ENCODE measurements at places on chromosomes 2 and 18.

GRCh38 chr2:109417701-109418335, 195.9 kb downstream of the SEPTIN10 start:
- DNase-seq: no peak

- DNase-seq: no peak
Measured at GRCh38 chr2:9285921-9286320, 79.3 kb downstream of the ASAP2 start.

DNA sequence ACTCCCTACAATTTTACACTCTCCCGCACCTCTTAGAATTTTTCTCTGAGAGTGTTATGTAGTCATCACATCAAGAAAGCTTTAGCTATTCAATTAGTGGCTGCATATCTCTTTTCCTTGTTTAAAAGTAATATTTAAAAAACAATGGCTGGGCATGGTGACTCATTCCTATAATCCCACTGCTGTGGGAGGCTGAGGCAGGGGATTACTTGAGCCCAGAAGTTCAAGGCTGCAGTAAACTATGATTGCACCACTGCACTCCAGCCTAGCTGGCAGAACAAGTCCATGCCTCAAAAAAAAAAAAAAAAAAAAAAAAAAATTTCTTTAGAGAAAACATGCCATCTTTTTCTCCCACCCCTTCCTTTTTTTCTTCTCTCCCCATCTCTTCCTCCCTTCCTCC, 44.3 kb downstream of the AQP4 start:
- no peak for DNase-seq

DNA sequence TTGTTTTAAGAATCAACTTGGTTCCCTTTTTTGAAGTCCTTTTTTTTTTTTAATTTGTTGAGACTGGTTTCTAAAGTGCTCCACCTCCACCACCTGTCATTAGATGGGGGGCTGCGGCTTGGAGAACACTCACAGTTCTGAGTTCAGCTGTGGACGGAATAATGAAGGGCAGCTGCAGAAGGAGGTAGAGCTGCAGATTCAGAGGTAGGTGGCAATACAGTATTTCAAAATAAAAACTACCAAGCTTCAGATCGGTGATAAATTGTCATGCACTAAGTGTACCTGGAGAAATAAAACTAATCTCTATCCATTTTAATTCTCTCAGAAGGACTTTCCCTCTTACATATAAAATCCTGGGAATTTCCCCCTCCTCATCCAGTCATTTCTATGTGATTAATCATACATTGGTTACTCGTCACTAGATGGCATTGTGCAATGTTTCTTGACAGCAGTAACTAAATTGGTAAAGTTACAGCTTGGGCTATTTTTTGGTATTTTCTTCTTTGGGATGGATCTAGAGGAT, 81.1 kb upstream of the SLC39A10 start:
- peak; percentile 73 for DNase-seq

- no peak for DNase-seq
Measured at GRCh38 chr2:25340181-25340921, 1.4 kb downstream of the DNMT3A start.

DNA sequence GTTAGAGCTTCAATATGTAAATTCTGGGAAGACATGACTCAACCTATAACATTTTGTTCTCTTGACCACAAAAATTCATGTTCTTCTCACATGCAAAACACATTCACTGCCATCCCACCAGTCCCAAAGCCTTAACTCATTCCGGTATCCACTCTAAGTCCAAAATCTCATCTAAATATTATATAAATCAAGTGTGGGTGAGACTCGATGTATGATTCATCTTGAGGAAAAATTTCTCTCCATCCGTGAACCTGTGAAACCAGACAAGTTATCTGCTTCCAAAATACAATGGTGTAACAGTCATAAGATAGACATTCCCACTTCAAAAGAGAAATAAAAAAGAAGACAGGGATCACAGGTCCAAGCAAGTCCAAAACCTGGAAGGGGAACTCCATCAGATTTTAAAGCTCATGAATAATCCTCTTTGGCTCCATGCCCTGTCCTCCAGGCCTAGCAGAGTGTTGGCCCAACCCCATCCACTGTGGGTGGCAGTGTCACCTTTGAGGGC, 101.3 kb downstream of the RAD51AP2 start:
- no peak for DNase-seq

DNA sequence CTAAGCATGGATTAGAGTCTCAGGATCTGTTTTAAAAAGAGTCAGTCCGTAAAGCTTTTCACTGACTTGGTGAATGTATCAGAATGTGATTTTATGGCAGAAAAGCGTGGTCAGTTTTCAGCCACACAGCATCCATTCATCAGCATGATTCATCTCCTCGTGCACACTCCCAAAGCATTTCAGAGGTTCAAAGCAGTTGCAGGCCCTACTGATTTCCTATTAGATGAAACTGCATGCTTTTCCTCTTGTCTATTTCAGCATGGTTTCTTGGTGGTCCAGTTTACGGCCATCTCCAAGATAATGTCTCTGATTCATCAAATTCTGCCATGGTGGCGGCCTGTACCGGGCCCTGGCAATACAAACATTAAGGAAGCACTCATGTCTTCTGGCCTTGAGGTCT, 4.8 kb upstream of the PARD6G start:
- no peak for DNase-seq

GRCh38 chr2:231627384-231628120, 34.9 kb downstream of the TEX44 start:
- no peak for DNase-seq

GRCh38 chr2:164979113-164979512, 23.8 kb upstream of the SLC38A11 start:
- no peak for DNase-seq

DNA sequence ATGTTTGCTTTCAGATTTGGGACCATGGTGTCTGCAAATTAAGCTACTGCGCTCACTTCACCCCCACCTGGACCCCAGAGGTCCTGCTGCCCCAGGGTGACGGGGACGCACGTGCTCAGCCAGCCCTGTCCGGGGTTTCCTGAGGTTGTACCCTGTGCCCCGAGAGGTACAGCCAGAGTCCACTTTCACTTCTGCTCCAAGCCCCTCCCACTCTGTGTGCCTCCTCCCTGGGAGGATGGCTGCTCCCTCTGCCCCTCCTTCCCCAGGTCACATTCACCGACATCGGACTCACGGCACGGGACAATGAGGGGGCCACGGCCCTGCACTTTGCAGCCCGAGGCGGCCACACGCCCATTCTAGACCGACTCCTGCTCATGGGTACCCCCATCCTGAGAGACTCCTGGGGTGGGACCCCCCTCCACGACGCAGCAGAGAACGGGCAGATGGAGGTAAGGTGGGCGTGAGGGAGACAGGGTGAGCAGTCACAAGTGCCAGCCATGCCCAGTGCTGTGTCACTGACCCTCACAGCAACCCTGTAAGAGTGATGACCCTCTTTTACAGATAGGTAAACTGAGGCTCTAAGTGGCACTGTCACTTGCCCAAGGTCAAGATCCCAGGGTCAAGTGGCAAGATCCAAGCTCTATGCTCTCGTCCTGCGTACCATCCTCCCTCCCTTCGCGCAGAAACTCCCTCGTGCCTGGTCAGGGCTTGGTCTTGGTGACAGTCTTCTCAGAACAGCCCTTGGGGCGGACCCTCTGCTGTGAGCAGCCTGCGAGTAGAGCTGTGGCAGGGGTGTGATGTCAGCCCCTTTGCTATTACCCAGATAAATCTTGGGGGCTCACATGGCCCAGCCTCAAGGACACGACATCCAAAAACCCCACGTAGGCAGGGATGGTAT, 7.6 kb downstream of the ESPNL start:
- DNase-seq: no peak

GRCh38 chr2:12036640-12036983, 290.2 kb downstream of the LPIN1 start:
- no peak for DNase-seq

DNA sequence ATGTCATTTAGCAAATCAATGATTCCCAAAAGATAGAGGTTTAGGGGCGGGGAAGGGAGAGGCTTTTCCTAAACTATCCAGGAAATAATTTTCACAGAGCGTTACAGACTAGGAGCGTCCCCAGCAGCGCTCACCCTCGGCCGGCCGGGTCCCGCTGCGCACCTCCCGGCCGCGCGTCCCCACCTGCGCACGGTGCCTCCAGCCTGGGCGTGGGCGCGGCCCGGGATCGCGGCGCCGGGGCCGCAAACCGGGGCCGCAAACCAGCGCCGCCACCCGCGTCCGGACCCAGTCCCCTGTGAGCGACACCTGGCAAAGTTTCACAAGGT, 684 bp upstream of the ZCCHC2 start:
- DNase-seq: no peak

GRCh38 chr2:23041443-23041842, 343.5 kb upstream of the KLHL29 start:
- no peak for DNase-seq

DNA sequence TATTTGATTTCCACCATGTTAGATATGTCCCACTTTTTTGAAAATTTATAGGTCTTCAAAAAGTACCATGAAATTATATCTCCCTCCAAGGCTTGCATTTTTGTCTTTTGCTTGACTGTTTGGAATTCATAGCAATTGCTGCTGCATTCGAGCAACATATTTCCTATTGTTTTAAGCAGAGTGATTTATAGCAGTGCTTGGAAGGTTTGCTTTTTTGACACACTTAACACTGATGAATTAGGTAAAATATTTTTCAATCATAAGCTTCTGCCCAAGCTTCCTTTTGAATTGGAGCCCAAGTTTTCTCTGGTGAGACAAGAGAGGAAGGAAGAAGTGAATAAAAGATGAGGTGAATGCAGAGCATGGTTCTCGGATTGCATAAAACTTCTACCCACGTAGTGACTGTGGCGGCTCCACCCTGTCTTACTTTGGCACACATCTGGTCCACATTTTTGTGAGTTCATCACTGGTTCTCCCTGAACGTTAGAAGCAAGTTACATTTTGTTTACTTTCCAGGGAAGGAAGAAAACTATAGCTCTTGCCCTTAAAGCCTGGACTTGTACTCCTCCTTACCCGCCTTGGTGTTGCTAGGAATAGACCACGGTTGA, 667.0 kb downstream of the TSN start:
- no peak for DNase-seq

GRCh38 chr2:20514596-20515269, 67.9 kb downstream of the RHOB start:
- no peak for DNase-seq

- DNase-seq: no peak
Measured at GRCh38 chr2:208671886-208672680, 265.5 kb downstream of the PTH2R start.

DNA sequence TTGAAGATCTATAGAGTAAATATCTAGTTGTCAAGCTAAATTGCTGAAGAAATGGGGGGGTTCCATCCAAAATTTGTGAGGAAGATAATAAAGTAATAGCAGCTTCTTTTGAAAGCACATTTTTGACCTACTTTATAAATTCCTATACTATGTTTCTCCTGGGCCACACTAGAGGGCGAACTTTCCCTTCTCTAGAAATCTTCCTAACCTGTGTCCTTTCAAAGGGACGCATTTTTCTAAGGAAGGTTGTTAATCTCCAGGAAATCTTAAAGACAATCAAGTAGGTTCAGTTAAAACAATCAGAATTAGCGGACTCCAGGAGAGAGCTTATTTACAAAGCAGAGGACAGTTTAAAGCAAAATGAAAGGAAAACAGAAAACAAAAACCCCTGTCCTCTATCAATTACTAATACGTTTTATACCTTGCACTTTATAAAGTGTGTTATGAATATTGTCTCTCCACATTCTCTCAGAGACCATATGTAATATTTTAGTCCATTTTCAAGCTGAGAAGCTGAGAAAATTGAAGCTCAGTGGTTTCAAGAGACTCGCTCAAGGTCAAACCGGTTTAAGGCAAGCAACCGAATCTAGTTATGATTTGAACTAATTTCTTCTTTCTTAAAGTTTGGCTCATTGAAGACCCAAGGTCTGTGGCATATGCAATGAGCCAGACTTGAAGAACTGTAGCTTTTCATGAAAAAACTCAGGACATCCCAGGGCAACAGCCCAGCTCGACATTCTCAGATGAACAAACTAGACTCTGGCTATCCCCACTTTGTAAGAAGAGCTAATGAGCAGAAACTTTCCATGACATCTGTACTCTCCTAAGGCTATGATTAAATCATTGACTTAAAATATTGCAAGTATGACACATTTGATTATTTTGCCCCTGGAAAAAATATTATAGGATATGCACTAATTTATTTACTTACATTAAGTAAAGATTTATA, 273.6 kb downstream of the PAX3 start:
- DNase-seq: peak; percentile 19

DNA sequence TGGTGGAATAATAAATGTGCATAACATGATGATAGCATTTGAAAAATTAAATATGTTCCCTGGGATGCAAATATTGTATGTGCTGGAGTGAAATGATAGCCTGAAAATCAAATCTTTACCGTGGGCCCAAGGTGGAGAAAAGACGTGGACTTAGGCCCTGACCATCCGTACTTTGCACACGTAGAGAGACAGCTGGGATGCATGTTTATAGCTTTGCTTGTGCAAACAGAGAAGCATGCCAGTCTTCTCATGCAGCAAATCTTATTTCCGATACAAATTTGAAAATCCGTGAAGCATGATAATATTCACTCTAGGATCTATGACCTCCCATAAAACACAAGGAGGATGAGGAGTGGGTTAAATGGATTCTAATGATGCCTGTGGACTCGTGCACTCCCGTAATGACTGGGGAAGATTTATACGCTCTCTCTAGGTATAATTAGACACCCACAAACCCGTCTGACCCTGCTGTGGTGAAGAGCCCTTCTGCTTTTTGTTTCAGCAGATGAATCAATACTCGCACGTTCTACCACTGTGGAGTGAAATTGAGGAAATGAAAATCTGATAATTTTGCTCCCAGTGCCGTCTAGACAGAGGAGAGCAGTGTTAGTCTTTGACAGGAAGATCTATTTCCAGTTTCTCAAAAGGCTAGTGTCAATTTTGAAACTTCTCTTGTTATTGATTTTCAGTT, 810.3 kb upstream of the SALL3 start:
- no peak for DNase-seq

GRCh38 chr18:623761-624620, 27.2 kb downstream of the CLUL1 start:
- DNase-seq: peak; percentile 50

- DNase-seq: no peak
Measured at GRCh38 chr2:197993830-197994229, 189.4 kb downstream of the PLCL1 start.

- no peak for DNase-seq
Measured at GRCh38 chr18:5429681-5430080, 114.1 kb downstream of the EPB41L3 start.

- DNase-seq: no peak
Measured at GRCh38 chr18:12861637-12862036, 22.4 kb downstream of the PTPN2 start.

- DNase-seq: no peak
Measured at GRCh38 chr18:8783335-8783993, 78.1 kb downstream of the MTCL1 start.

DNA sequence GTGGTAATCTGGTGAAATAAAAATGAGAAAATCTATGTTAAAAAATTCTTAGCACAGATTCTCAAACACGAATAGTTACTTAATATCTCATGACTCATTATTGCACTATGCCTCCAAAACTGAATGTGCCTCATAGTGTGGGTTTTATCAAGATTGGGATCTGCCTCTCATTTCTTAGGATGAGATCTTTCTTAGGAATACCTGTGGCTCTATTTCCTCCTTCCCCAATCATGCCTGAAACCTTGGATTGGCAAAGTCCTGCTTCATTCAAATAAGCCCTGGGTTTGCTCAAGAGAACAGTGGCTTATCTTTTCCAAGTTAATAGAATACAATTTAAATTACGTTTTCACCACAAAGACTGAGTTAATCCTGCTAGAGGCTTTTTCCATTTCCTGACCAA, 100.3 kb downstream of the DPP10 start:
- no peak for DNase-seq
